ENCODE measurements at places on chromosomes 12 and 14.

DNA sequence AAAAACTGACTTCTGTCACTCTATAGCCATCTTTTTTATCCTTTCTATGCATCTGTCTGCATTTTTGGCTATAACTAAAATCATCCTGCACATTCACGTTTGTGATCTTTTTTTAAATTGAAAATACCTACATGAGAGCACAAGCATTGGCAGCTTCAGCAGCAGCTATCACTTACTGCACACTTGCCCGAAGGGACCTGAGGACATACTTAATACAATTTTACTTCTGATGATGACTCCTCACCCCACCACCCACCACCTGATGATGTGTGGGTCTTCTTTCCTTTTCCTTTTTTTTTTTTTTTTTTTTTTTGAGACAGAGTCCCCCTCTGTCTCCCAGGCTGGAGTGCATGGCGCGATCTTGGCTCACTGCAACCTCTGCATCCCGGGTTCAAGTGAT, 160.3 kb downstream of the PRKCH start:
- no peak for DNase-seq

GRCh38 chr12:63319936-63320633, 169.1 kb upstream of the AVPR1A start:
- DNase-seq, result no peak

- no peak for DNase-seq
Observed at GRCh38 chr12:130976171-130976720, 22.5 kb downstream of the ADGRD1 start.

DNA sequence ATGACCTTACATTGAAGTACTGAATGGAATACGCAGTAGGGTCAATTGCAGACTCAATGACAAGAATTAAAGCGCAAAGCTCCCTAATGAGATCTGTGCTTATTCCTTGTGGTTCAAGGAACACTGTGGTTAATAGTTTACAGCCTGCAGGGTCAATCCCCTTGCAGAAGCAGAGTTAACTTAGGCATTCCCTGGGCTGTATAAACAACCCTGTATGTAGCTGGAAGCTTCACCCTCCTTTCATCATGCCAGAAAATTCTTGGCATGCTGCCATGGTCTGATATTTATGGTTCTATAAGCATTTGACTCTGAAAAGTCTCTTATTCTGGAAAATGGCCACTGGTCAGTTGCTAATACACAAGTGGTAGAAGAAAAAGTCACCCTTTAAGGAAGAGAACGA, 227.7 kb downstream of the NOVA1 start:
- no peak for DNase-seq

- no peak for DNase-seq
Observed at GRCh38 chr12:122080149-122081082, 1.9 kb downstream of the MLXIP start.

DNA sequence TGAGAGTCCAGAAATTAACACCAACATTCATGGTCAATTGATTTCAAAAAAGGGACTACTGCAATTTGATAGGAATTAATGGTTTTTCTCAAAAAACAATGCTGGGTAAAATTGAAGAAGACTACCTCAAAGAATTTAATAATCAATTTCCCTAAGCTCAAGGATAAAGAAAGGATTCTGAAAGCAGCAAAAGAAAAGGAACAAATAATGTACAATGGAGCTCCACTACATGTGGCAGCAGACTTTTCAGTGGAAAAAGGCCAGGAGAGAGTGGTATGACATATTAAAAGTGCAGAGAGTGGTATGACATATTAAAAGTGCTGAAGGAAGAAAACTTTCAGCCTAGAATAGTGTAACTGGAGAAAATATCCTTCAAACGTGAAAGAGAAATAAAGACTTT, 15.6 kb upstream of the TAS2R43 start:
- DNase-seq, result no peak

Data from kidney capillary endothelial cell (primary cell).